Stimulated activated CD4-positive, alpha-beta T cell treated with anti-CD3 and anti-CD28 coated beads, Interleukin-12 subunit alpha, Interleukin-12 subunit beta, amount 100 ng/mL, for 48 hours (primary cell): ENCODE measurements at places on chromosomes 16 and 17.
A peak's percentile ranks its signal among the peaks of the same experiment; 100 is the strongest.

- no peak for DNase-seq
These were observed 2.7 kb downstream of the TRPV2 start for GRCh38 chr17:16417896-16418684.

- no peak for DNase-seq
These were observed 8.9 kb upstream of the ZNF200 start for GRCh38 chr16:3243882-3244281.

- DNase-seq = peak; percentile 80
These were observed 22.8 kb upstream of the FOXK2 start for GRCh38 chr17:82496529-82497434.

DNA sequence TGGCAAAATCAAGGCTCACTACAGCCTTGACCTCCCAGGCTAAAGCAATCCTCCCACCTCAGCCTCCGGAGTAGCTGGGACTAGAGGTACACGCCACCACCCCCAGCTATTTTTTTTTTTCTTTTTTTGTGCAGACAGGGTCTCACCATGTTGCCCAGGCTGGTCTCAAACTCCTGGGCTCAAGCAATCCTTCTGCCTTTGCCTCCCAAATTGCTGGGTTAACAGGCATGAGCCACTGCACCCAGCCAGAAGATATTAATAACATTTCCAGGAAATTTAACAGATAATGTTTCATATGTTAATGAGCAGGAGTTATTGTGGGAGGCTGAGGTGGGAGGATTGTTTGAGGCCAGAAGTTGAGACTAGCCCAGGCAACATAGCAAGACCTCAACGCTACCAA lies 8.4 kb upstream of the SPG7 start:
- DNase-seq = no peak

- no peak for DNase-seq
These were observed 22.2 kb downstream of the SLC38A8 start for GRCh38 chr16:84020353-84020752.

GRCh38 chr17:16444258-16444886 lies 29.0 kb downstream of the TRPV2 start:
- no peak for DNase-seq

GRCh38 chr17:7881276-7882054 lies 7.1 kb upstream of the CHD3 start:
- DNase-seq = no peak

DNA sequence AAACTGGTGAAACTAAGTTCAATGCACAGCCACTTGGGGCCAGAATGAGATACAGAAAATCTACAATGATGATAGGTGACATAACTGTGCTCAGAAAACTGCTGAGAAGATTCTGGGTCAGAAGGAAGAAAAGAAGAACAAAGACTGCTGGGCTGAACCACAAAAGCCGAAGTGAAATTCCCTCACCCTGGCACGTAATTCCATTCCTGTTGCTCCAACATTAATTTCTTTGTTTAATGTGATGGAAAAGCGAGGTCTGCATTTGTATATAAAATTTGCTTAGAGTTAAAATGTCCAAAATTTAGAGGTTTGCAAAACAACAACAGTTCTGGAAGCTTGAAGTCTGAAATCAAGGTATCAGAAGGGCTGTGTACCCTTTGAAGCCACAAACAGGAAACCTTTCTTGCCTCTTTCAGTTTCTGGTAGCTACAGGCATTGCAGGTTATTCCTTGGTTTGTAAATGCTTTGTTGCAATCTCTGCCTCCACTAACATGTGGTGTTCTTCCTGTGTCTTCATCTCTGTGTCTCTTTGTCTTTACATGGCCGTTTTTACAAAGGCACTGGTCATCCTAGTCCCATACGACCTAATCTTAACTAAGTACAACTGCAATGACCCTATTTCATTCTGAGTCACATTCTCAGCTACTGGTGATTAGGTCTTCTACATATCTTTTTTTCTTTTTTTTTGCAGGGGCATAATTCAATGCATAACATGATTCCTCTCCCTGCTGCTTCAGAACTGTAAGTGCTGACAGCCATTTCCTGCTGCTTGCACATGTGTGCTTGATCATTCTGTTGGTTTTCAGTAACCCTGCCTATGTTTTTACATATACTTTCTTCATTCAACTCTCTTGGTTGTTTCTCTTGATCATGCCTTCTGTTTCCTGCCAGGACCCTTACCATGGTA lies 603.0 kb upstream of the CDH8 start:
- no peak for DNase-seq

DNA sequence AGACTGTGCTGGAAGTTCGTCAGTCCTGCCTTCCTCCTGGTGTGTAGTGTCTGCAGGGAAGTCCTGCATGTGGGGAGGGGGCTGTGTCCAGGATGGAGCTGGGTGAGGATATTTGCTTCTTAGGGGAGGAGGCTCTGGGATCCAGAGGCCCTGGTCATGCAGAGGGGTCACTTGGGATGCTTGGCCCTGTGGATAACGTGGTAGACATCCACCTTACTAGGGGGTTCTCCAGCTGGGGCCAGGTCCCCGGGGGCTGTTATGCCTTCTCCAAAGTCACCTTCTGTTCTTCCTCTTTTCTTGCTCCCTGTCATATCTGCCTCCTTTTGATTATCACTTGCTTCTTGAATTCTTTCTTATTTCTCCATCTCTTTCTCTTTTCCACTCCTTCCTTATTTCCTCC lies 43.8 kb downstream of the SLC6A2 start:
- DNase-seq = no peak

DNA sequence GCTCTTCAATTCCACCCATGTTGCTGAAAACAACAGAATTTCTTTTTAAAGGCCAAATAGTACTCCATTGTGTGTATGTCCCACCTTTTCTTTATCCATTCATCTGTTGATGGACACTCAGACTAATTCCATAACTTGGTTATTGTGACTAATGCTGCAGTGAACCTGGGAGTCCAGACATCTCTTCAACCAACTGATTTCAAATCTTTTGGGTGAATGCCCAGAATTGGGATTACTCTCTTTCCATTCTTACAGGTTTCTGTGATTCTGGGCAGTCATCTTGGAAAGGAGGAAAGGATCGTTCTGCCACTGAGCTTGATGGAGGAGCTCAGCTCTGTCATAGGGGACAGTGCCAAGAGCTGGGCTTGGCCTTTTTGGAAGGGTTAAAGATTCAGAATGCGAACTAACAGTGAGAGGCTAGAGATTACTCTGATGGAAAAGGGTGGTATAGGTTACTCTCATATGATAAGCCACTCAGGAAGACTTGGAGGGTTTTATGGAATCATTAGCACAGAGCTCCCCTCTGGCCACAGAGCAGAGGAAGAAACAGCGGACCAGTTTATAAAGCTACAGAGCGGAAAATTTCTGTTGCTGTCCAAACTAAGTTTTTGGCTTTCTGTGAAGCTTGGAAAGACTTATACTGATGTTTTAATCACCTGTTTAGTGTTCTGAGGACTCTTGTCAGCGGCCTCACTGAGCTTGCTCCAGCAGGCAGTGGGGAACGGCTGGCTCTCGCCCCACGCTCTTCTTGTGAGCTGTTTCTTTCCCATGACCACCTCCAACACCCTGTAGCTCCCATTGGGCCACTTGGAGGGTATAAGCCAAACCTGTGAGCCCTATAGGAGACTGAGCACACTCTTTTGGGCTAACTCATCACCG lies 48.3 kb downstream of the HIC1 start:
- no peak for DNase-seq
